ENCODE measurements at places on chromosomes 6 and 20.

DNA sequence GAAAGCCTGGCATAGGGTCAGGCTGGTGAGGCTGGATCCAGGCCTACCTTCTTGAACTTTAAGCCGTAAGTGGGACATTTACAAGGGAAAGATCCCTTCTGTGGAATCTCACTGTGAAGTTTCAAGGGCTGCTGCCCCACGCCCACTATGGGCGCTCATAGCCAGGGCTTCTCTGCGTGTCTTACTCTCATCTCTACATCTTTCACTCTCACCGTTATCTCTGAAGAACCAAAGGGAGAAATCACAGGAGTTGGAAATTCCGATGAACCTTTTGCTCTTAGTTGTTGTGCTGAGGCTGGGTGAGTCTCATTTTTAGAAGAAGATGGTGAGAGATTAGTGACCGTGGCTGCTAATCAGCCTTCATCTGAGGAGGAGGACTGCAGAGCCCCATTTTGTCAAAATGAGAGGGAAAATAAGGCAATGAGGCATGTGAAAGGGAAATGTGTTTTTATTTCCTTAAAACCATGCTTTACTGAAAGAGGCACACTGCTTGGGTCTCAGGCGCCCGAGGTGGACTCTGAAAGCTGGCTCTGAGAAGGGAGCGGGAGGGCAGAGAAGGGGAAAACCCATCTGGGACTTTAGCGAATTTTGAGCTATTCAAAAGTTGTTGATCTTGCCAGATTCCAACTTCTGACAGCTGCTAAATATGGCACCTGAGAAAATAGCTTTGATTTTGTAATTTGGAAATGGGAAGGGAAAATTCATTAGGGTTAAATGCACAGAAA is 301.5 kb downstream of the CLIC5 start:
- no peak for DNase-seq

- no peak for DNase-seq
Measured at GRCh38 chr6:22073516-22074198, 223.2 kb downstream of the PRL start.

GRCh38 chr20:43358811-43359210 is 98.9 kb upstream of the SRSF6 start:
- DNase-seq, result no peak

DNA sequence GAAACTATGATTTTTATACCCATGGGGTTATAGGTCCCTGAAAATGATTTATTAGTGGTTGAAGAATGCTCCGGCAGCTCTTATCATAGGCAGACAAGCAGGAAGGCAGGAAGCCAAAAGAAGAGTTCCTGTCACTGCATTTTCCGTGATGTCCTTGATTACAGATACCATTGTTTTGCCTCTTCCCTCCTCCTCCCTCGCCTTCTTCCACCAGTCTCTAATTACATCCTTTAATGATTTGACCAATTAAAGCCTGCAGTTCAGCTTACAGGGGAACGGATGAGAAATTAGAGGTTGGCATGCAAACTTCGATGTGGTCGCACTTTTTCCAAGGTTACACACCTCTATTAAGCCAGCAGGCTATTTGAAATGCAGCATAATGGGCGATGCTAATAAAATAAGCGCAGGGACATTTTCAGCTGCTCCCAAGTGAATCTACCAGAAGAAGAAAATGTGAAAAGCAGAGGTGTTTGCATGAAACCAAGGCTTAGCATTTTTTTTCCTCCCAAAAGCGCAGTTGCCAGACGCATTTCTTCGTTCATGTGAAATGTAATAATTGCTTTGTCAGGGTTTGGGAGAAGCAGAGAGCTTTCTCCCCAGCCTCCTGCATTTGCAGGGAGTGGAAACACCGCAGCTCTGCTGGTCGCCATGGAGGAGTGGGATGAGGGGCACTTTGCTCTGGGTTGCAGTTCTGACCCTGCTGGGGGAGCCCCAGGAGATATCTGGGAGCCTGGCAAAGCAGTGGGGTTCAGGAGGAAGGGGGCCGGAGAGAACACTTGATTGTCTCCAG is 6.0 kb downstream of the NOX3 start:
- no peak for DNase-seq

- peak; percentile 66 for DNase-seq
Measured at GRCh38 chr20:61933951-61934715, 131.5 kb downstream of the TAF4 start.

- no peak for DNase-seq
Measured at GRCh38 chr6:155452576-155452975, 3.1 kb downstream of the NOX3 start.
